Activated T-cell treated with anti-CD3 and anti-CD28 coated beads for 1 hour (primary cell): ENCODE measurements at places on chromosomes 12 and 14.

GRCh38 chr12:45315462-45315861, 99.6 kb downstream of the ANO6 start:
- no peak for DNase-seq

DNA sequence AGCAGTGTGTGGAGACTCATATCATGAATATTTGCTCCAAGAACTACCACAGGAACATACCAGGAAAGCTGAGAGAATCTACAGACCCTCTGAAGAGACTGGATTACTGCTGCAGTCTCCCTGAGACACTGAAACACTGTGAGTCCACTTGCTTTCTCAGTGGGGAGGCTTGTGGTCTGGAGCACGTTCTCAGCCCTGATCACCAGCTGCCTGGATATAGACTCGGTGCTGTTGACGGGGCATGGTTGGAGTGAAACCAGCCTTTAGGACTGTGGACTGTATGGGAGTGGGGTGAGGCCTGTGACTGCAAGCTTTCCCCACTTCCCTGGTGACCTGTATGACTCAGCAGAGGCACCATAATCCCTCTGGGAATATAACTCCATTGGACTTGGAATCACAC, 525.8 kb upstream of the FBXO33 start:
- DNase-seq, result no peak

- no peak for DNase-seq
These were observed 80.3 kb upstream of the NOS1 start for GRCh38 chr12:117441751-117442150.

DNA sequence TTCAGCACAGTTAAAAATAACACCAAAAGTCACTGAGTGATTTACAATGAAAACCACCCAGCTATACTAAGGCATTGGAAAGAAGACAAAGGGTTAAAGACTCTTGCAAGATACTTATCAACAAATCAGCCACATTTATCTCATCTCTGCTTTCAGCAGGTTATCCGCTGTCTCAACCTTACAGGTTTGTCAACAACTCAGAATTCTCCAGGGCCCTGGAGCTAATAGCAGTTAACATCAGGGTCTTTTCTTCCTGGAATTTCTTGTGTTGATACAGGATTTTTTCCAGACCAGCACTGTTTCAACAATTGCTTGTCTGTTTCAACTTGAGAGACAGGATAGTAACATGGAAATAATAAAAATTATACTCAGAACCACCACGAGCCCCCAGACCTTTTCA, 3.5 kb downstream of the PKP2 start:
- DNase-seq, result no peak
